ENCODE measurements at places on chromosomes 16 and 17.

DNA sequence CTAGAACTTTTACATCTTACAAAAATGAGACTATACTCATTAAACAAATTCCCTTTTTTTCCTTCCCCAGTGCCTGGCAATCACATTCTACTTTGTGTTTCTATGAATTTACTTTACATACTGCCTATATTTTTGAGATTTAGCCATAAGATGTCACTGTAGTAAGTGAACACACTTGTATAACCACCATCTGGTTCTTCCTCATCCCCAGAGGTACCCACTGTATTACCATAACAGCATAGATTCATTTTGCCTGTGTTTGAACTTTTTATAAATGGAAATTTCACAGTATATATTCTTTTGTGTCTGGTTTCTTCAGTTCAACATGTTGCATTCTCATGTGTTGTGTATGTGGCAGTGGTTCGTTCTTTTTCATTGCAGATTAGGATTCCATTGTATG lies 15.8 kb downstream of the CYB5B start:
- no peak for DNase-seq

DNA sequence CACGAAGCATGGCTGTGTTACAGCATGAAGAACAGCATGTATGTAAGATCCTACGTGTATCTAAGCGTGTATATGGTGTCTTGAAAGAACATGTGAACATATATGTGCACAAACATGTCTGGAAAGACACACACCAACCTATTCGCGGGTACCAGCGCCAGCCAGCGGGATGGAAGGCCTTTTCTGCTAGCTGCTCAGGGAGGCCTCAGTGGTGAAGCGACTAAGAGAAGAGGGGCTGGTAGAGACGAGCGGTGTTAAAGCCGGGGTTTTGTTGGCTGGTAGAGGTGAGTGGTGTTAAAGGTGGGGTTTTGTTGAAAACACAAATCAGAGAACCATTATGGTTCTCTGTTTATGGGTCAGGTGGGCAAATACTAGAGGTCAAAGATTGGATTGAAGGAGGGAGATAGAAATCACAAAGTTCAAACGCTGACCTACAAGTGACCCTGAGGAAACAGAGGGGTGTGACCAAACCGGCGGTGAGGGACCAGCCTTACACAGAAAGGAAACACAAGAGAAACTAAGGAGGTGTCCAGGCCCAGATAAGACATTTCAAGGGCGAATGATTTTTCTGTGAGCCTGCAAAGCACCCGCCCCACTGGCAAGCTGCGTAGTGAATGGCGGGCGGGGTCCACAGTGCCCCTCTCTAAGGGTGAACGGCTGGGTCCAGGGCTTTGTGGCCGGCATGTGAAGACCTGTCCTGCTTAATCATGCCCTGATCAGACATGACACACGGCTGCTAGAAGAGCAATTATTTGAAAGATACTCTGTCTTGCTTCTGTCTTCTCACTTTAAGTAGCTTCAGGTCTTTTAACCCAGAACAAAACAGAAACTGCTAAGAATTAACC lies 8.1 kb downstream of the ZCCHC14 start:
- no peak for DNase-seq

DNA sequence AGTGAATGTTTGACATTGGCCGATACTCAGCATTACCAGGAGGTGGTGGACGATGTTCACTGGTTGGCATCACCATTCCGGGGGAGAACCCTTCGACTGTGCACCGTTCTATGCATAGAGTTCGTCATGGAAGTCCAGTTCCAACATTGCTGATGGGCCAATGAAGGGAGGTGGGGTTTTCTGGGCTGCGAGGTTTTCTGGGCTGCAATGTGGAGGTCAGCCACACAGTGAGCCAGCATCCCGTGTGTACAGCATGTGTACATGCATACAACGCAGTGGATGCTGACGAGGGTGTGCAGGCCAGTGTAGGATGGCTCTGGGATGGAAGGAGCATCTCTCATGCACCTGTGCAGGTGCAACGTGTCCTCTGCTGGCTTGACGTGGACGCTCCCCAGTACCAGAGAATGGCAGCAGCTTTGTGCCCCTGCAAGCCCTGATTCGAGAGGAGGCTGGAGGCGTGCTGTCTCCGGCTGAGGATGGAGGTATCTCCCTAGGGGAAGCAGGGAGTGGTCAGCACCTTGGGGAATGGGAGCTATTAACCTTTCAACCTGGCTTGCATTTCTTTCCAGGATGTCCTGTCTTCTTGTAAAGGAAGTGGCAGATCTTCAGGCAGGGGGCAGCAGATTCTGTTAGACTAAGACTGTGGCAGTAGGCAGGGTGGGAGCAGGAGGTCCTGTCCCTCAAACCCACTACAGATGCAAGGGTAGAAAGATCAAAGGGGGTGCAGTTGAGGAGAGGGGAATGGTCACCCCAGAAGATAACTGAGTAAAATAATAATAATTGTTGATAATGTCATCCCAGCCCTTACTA lies 98.2 kb downstream of the CYLD start:
- no peak for DNase-seq

- no peak for DNase-seq
Measured at GRCh38 chr17:41600318-41600717, 12.2 kb downstream of the KRT16 start.

- DNase-seq = no peak
Measured at GRCh38 chr17:75041656-75042280, 5.0 kb downstream of the ATP5PD start.

DNA sequence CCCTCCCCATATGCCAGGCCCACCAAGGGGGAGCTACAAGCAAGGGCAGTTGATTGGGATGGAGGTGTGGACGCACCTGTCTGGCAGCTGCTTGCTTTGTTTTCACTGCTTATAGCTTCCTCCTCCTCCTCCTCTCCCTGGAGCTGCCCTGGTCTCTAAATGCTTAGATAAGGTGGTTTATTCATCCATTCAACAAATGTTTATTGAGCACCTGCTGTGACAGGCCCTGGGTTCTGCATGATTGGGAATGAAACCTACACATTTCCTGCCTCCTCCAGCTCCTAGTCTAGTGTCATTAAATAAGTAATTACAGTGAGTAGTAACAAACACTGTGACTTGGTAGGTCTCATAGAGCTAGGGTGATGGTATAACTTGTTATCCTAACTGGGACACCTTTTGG lies 17.4 kb upstream of the MAP3K14 start:
- no peak for DNase-seq

- DNase-seq = no peak
Measured at GRCh38 chr16:11679250-11679649, 11.0 kb downstream of the SNN start.
